Right renal cortex interstitium (tissue), 3 donors: ENCODE measurements at places on chromosomes 3 and 15. TPM values are rescaled to one million over a fixed set of nuclear protein-coding genes. Genes with fewer than 3 reads are reported as not detected.

The SEMA3F gene
- 67.4 TPM for polyA plus RNA-seq

The CMTM8 gene
- polyA plus RNA-seq: 9.2 TPM

DNA sequence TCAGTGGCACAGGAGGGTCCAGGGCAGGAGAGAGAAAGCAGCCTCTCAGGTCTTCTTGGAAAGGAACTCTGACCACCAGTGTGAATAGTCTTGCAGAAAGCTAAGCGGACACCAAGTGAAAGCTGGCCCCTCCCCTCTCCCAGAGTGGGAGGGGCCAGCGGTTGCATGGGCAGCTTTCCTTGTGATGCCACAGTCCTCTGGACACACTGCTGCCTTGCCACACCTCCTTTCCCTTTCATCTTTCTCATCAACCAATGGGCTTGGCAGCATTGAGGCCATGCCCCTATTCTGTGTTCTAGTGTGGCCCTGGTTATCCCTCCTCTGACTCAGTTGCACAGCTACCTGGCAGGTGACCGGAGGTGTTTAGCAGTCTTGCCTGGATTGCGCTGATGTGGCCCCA is 49.7 kb upstream of the GOLGA6B start:
- DNase-seq: no peak

GRCh38 chr3:23170291-23170690 is 32.8 kb upstream of the UBE2E2 start:
- no peak for DNase-seq

GRCh38 chr3:45544024-45544716 is 50.4 kb upstream of the LIMD1 start:
- no peak for DNase-seq
